ENCODE measurements at places on chromosomes 3 and 15. TPM values are rescaled to one million over a fixed set of nuclear protein-coding genes. Genes with fewer than 3 reads are reported as not detected.

PCCB gene
- 65.7 TPM for total RNA-seq

SNTN gene
- not detected for total RNA-seq

FETUB gene
- not detected for total RNA-seq

SERF2 gene
- total RNA-seq = 644 TPM

WDR6 gene
- total RNA-seq = 33.3 TPM

SUSD5 gene
- total RNA-seq = 2.3 TPM

GPR62 gene
- total RNA-seq = not detected

CRYBG3 gene
- 18.0 TPM for total RNA-seq

SEMA3G gene
- total RNA-seq = 0.34 TPM

FRMD5 gene
- total RNA-seq = 8.7 TPM

ALPK3 gene
- total RNA-seq = 0.11 TPM

ROBO2 gene
- total RNA-seq = not detected

GRCh38 chr3:99753268-99753975 is 64.2 kb upstream of the CMSS1 start:
- DNase-seq = peak; percentile 78

DNA sequence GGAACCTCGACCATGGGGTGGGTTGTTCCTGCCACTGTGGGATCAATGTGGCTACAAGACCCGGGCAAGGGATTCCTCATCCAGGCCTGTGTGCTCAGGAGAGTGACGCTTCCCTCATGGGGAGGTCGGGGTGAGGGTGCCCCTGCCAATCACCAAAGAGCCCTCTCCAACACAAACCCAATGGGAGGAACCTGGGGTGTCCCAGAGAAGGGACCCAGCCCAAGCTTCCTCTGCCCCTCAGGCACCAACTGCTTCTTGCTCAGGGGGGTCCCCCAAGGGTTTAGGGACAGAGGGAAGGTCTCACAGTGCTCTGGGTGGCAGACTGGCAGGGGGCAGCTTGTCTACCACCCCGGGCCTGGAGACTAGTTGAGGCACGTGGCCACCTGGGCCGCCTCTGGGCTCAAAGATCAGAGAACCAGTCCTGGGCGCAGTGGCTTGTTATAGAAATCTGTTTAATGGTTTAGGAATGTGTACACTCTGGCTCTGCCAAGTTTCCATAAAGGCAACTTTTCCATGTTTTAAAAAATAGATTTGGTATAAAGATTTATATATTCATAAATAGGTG is 26.6 kb downstream of the GP9 start:
- DNase-seq = no peak

DNA sequence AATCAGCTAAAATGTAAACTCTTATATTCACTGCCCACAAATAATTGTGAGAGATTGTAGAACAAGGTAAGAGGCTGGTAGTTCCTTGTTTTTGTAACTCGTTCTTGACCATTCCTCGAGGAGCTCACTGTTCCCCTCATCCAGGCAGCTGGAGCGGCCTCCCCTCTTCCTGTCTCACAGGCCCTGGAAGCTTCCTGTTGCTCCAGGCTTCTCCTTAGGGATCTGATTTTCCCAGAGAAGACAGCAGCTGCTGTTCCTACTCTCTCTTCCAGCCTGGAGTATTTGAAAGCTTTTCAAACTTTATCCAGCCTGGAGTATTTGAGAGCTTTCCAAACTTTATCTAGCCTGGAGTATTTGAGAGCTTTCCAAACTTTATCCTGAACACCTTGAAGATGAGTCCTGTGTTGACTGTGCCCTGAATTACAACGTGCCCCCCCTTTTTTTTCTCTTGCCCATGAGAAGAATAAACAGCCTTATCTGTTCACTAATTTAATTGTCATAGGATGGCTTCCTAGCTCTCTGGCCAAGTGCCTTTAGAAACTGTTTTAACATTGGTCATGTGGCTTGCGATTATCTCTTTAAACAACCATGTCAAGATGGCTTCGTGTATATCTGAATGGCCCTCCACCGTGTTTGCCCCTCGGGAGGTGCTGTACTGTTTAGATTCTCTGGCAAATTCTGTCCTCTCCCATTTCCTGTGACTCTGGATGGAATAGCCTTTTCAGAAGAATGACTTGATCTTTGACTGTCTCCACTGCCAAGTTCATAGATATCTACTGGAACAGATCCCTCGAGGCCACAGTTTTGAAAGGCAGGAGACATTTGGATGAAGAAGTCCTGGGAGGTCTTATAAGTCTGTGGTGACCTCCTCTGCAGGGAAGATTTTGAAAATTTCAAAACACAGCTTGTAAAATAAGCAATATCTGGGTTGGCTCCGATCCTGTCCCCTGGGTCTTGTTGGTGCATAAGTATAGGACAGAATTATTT is 4.8 kb downstream of the ADAMTSL3 start:
- no peak for DNase-seq

- peak; percentile 64 for DNase-seq
Measured at GRCh38 chr3:172104471-172105072, 65.2 kb downstream of the FNDC3B start.

DNA sequence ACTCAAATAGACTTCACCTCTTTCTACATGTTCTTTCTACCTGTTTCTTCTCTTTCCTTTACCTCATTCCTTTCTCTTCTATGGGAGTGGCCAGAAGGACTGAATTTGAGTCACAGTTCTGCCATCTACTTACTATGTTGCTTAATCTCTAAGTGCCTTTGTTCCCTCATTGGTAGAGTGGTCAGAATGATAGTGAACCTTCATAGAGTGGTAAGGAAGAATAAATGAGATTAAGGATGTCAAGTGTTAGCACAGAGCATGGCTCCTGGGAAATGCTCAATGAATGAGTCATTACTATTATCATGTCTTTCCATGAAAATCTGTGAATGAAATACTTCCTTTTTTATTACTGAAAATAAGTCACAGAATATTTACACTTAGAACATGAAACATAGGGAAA is 17.5 kb downstream of the TMEM207 start:
- DNase-seq = peak; percentile 5

DNA sequence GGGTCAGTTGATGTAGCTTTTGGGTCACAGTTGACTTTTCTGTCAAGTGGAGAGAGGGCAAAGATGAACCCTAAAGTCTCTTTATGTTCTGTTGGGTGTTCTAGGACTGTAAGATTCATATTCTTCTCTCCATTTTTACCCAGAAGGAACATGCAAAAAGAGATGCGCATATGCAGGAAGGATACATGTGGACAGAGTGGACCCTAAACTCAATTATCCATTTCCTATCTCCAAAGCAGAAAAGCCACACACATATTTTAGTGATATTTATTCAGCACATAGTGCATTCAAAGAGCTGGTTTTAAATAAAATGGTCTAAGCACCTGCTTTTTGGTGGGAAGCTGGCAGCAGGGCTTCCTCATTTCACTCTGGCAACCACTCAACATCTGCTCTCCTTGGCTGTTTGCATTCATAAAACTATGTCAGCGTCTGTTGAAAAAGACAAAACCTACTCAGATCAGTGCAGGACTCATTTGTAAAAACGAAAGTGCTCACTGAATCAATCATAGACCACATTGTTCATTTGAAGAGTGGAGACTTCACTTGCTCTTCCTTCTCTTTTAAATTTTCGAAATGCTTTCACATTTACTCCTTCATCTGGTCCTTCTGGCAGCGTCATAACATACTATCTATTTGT is 96.6 kb downstream of the SEMA6D start:
- no peak for DNase-seq

DNA sequence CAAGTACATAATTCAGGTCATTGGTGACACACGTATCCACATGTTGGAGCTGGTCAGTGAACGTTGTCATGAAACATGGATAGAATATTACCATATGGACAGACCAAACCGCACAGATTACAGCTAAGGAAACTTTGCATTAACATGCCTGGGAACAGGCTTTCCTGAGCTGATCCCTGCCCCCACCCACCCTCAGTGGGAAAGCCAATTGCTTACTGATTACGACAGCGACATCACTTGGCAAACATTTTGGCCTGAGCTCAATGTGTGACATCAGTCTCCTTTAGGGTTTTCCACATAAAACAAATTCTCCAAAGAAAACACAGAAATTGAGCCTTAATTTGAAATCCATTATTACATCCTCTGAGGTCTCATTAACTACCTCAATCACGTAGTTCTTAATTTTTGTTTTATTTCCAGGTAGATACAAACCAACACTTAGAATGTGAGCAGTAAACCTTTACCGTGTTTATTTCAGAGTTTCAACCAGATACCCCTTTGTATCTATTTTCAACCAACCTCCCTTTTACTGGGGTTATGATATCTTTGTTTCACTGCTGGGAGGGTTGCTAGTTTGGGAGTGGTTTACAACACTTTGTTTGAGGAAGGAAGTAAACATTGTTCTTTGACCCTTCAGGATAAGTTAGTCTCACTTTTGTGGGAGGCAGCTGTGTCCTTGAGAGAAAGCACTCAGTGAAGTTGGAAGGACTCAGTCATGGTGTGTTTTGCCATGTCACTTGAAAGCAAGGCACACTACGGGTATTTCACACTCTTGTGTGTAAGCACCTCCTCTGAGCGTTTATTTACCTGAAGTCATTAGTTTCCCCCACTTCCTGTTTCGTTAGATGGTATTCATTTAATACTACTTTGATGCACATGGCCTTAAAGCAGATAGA is 103.1 kb downstream of the CMSS1 start:
- peak; percentile 70 for DNase-seq

GRCh38 chr3:146498002-146498736 is 28.8 kb upstream of the PLSCR2 start:
- no peak for DNase-seq

GRCh38 chr3:119700269-119700919 is 2.4 kb upstream of the CFAP91 start:
- DNase-seq = peak; percentile 66

DNA sequence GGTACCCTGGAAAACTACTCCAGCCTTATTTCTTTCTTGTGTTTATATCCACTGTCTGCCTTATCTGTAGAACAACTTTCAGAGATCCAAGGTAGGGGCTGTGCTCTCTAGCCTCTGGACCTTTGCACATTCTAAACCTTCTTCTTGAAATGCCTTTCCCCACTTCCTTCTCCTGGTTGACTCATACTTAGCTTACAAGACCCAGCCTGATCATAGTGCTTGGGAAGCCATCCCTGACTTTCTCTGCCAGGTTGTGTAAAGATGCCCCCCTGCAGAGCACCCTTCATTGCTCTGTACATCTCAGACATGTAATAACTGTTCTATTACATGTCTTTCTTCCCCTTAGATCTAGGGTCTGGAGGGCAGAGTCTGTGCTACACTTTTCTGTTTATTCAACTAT is 50.1 kb downstream of the PPM1L start:
- peak; percentile 12 for DNase-seq

- DNase-seq = no peak
Measured at GRCh38 chr3:153163393-153163724, 1.3 kb downstream of the RAP2B start.

DNA sequence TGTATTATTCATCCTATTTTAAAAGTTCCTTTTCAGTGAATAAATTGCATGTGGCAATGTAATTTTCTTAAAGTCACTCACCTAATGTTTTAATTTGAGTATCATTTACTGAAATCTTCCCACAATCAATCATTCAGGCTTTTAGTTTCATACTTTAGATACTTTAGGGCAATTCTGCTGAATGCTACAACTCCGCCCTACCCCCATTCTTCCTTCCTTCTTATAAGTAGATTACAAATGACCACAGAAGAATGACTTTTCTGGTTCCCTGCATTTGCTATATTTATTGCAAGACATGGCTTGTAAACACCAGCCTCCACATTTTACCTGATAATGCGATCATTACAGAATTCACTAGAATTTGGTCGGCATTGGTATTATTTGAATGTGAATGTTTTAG is 1061.9 kb downstream of the FHIT start:
- DNase-seq = no peak

DNA sequence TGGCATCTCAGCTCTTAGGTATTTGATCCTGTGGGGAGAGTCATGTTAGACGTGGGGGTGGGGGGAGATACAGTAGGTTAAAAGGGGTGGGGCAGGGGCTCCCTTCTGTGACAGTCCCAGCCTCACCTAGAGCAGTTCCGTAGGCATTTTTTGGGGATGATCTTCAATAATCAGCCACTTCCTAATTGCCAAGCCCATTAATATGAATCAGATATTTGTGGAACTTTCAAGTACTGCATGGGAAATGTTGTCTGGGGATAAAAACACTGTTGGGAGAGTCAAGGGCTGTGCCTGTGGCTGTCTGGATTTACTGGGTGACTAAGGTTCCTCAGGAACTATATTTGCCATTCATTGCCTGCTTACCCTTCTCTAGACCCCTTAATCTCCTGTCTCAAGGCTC is 9.5 kb downstream of the C3orf52 start:
- no peak for DNase-seq

GRCh38 chr3:17092583-17092933 is 207.8 kb downstream of the PLCL2 start:
- no peak for DNase-seq

DNA sequence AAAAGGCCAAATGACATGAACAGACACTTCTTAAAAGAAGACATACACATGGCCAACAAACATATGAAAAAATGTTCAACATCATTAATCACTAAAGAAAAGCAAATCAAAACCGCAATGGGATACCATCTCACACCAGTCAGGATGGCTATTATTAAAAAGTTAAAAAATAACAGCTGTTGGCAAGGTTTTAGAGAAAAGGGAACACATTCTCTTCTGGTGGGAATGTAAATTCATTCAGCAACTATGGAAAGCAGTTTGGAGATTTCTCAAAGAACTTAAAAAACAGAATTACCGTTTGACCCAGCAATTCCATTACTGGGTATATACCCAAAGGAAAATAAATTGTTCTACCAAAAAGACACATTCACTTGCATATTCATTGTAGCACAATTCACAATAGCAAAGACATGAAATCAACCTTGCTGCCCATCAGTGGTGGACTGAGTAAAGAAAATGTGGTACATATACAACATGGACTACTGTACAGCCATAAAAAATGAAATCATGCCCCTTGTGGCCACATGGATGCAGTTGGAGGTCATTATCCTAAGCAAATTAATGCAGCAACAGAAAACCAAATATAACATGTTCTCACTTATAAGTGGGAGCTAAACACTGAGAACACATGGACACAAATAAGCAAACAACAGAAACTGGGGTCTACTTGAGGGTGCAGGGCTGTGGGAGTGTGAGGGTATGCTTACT is 190.7 kb upstream of the MCTP2 start:
- no peak for DNase-seq

- no peak for DNase-seq
Measured at GRCh38 chr3:184889312-184889904, 77.4 kb downstream of the VPS8 start.

DNA sequence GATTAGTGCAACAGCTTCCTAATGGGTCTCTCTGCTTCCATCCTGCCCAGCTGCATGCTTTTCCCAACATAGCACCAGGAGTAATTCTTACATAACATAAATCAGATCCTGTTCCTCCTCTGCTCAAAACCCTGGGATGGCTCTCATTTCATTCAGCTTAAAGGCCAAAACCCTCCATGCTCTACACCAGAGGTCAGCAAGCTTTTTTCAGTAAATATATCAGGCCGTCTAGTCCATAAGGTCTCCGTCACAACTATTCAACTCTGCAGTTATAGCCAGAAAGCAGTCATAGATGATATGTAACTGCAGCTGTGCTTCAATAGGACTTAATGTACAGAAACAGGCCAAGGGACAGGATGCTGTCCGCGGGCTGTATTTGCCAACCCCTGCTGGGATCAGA is 202.8 kb upstream of the UBE2E2 start:
- no peak for DNase-seq

GRCh38 chr3:59426821-59427565 is 377.2 kb upstream of the CFAP20DC start:
- DNase-seq = peak; percentile 6
